ENCODE measurements at places on chromosomes 12 and 14.
A peak's percentile ranks its signal among the peaks of the same experiment; 100 is the strongest.

DNA sequence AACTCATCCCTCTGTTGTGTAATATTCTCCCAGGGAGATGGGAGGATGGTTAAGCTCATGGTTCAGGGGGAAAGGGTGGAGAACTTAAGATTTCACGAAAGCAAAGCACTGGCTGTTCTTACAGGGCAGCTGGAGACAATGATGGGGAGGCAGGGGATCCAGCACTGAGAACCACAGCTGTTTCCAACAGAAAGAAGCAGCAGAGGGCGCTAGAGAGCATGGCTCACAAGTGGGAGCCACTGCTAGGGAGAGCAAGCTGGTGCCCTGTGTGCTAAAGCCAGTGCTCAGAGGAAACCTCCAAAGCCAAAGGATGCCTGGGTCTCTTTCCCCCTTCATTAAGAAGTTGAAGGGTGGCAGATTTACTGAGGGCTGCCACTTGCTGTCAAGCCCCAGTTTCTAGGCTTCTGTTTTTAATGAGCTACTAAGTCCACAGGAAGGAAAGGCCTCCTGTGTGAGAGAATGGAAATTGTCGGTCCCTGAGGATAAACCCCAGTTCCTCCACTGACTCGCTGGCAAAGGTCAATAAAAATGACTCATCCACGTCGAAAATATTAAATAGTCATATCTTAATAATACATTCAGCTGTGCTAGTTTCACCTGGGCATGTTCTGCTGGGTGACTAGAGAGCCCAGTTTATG, 199.7 kb downstream of the ANO2 start:
- DNase-seq = peak; percentile 39

DNA sequence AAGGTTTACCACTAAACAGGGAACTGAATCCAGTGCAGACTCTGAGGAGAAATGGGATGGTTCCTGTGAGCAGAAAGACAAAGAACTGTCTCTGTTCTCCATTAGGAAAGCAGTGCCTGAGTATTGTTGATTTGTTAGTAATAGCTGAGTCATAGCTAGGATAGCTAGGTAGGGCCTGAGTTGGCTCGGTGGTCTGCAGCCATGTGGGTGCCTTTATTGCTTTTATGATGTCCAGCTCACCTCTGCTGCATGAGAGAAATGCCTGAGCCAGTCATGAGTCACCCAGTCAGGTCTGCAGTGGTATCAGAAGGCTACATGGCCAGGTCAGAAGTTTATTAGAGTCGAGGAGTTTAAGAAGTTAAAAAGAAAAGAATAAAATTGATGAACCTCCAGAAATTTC, 24.2 kb downstream of the TRHDE start:
- no peak for DNase-seq

DNA sequence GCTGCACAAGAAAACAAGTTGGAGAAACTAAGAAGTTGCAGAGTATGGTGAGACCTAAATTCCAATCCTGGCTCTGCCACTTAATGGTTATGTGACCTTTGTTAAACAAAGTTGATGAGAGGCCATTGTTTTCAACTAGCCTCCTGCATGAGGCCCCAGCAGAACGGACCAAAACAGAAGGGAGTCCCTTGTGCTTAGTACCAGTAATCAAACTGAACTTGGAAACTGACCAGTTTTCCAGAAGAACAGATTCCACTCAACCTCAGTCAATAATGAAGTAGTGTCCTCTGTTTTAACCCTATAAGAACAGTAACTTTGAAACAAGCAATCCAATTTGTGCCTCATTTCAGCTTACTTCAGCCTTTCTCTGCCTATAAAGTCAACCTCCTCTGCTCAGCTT, 69.9 kb downstream of the C12orf56 start:
- DNase-seq = no peak

- no peak for DNase-seq
Observed at GRCh38 chr12:121443911-121444841, 44.3 kb downstream of the RNF34 start.

DNA sequence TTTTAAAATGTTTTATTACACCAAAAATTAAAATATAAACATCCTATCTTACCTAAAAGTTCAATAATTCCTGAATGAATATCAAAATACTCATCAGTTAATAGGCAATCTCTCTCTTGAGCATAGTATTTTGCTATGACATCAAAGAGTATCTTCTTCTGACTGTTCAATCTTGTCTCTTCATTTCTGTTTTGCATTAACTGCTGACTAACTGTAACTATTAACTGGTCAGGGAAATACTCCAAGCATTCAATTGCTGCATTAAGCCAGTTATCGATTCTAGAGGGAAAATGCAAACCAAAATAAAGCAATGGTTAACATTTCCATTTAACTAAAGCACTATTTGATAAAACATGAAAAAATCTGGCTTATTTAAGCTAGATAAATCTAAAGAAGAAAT, 13.4 kb downstream of the DEPDC4 start:
- DNase-seq = no peak

DNA sequence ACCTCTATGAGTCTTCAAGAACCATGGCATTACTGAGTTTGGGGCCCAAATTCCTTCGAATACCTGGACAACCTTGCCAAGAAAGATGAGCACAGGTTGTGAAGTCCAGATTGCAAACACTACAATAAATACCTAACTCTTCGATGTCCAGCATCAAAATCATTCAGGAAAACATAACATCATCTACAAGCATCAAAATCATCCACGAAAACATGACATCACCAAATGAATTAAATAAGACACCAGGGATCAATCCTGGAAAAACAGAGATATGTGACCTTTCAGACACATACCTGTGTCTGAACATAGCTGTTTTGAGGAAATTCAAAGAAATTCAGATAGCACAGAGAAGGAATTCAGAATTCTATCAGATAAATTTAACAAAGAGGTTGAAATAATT, 262.0 kb upstream of the KITLG start:
- no peak for DNase-seq

- no peak for DNase-seq
Observed at GRCh38 chr12:1297206-1297605, 297.2 kb downstream of the FBXL14 start.

- no peak for DNase-seq
Observed at GRCh38 chr12:50276912-50277671, 6.2 kb downstream of the LIMA1 start.

DNA sequence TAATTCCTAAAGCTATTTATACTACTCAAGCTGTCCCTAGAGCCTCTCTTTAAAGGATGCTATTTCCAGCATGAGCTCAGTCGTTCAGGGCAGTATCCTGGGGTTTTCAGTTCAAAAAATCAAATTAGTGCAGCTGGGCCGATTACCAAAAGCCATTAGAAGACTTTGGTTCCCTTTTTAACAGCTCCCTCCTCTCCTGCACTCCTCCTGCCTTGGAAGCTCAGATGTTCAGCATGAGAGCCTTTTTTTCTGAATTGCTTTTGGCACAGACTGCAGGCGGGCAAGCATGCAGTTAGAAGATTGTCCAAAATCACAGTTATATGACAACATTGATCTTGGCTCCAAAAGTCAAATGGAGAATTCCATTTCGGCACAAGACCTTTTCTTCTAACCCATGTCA, 179.6 kb downstream of the SLC35F4 start:
- DNase-seq = no peak

DNA sequence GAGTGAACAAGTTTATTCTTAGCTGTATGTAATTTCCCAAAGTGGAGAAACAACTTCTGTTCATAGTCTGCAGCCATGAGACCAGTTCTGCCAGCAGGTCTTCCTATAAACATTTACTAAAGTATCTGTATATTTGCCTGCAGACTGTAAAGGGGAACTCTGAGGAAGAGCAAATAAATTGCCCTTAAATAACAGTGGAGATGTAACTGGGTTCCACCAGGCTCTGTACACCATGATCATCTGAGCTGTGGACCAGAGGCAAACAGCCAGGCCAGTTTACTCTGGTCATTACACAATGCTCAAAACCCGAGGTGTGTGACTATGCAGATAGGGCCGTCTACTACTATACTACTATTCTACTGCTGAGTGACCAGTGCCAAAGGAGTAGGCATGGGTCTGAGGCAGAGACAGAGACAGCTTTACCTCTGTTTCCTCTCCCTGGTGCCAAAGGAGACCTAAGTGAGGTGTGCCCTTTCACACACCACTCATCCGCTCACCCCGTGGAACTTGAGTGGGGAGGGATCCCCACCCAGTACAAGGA, 21.1 kb upstream of the CERS5 start:
- no peak for DNase-seq

DNA sequence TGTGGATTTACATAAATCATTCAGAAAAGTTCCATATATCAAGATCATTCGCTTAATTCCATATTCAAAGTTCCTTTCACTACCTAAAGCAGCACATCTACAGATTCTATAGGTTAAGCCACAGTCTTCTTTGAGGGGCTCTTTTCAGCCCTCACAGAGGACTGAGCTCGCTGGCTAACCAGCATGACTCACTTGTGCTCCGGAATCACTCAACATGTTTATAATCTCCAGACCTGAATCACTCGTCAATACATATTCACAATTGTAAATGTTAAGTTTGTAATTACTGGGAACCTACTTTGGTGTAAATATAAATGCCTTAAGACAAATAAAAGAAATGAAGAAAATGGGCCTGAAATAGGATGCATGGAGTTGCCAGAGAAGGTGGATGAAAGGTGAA, 315.7 kb downstream of the TMEM132D start:
- no peak for DNase-seq

- no peak for DNase-seq
Observed at GRCh38 chr12:93925585-93926205, 222.7 kb upstream of the PLXNC1 start.

GRCh38 chr12:66502911-66503310, 176.0 kb downstream of the GRIP1 start:
- no peak for DNase-seq

- DNase-seq = no peak
Observed at GRCh38 chr12:121858662-121859572, at the start of gene HPD. Gene HPD (minus strand): TSS chr12:121858859. CDS start chr12:121858823, 36 bp downstream.

DNA sequence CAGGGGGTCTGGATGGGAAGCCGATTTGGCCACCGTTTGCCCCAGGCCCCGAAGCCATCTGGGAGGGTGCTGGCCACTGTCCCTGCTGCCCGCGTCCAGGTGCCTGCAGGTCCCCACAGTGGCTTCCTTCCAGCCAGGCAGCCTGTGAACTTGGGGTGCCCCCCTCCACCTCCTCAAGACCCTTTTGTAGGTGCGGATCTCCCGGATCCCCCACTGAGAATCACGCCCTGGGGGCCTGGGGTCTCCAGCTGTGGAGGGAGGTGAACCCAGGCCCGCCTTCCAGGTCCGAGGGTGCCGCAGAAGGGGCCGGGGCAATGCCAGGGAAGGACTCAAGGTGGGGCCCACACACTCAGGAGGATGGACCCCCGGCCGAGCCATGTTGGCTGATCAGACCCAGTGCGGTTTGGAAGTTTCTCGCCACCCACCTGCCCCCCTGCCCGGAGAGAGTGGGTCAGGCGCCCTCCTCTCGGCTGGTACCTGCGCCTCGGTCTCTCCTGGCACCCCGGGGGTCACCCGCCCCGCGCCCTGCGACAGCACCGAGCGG, 1.7 kb downstream of the MMP17 start:
- DNase-seq = no peak

DNA sequence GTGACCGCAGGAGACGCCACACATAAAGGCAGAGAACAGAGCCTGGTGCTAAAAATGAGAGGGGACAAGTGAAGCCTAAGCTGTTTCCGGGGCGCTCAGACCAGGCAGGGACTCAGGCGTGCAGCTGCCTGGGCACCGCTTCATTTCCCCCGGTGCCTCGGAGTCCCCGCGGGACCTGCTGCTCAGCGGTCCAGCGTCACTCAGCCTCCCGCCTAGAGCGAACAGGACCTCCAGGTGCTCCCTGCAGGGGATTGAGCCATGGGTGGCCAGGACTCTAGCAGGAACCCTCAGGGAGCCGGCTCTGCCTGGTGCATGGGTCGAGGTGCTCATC, 31.0 kb downstream of the CCDC85C start:
- DNase-seq = no peak

GRCh38 chr12:18483698-18484325, 222.5 kb downstream of the PIK3C2G start:
- no peak for DNase-seq

DNA sequence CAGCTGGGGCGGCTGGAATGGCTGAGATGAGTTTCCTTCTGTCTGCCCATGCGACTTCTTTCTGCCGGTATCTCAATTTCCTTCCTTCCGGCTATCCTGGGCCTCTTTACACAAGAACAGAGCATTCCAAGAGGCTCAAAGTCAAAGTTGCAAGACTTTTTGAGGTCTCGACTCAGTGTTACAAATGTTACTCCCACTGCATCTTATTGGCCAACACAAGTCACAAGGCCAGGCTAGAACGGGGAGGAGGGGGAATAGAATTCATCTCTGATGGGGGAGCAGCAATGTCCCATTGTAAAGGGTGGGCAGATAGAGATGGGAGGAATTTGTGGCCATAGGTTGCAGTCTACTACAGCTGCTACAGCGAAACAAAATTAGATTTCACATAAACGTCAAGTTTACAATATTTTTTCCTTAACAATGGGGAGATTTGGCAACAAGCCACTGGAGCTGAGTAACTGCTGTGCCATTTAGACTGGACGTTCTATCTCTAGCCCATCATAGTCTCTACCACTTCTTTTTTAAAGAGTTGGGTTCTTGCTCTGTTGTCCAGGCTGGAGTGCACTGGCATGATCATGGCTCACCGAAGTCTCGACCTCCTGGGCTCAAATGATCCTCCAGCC, 9.5 kb upstream of the NYNRIN start:
- DNase-seq = no peak

- no peak for DNase-seq
Observed at GRCh38 chr12:25659621-25660020, 106.5 kb upstream of the LMNTD1 start.

- DNase-seq = no peak
Observed at GRCh38 chr12:40232602-40233001, 7.8 kb downstream of the LRRK2 start.

DNA sequence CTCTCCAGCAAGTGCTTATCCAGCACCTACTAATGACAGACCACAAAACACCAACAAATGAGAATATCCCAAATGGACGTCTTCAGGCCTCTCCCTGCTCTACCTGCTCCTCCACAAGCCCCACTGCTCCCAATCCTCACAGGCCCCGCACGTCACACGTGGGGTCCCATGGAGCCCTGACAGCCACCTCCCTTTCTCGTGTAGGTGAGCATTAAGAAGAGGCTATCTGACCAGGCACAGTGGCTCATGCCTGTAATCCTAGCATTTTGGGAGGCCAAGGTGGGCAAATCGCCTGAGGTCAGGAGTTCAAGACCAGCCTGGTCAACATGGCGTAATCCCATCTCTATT, 5.4 kb downstream of the RIMBP2 start:
- no peak for DNase-seq

- DNase-seq = no peak
Observed at GRCh38 chr14:44477953-44478352, 29.1 kb downstream of the FSCB start.

DNA sequence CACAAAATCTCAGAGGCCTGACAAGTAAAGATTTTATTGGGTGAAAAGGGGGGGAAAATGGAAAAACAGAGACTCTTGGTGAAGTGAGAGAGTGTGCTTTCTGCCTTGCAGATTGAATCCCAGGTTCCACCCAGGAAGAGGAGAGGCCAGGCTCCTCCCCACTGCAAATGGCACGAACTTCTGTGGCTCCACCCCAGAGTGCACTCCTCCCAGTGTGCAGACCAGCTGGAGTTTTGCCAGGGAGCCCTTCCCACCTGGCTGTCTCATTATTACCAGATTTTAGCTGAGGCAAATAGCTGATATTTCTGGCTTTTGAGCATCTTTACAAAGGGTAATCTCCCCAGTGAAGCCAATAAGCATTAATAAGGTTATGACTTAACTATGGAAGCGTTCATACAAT, 51.9 kb downstream of the TESPA1 start:
- no peak for DNase-seq

- no peak for DNase-seq
Observed at GRCh38 chr12:110424237-110424636, 20.7 kb upstream of the ANAPC7 start.

Measured in T-cell (primary cell).